ENCODE measurements at places on chromosomes 6 and 20. TPM values are rescaled to one million over a fixed set of nuclear protein-coding genes. Genes with fewer than 3 reads are reported as not detected.

The DACT2 gene
- total RNA-seq = not detected

The RNF182 gene
- 17.0 TPM for total RNA-seq

The SGK2 gene
- not detected for total RNA-seq

The PNLDC1 gene
- not detected for total RNA-seq

The CAPN11 gene
- total RNA-seq = not detected

The SLC17A1 gene
- not detected for total RNA-seq

The SLC22A7 gene
- not detected for total RNA-seq

The FERMT1 gene
- 6.4 TPM for total RNA-seq

The PTK7 gene
- total RNA-seq = 66.4 TPM

The FAM135A gene
- 10.3 TPM for total RNA-seq

The LST1 gene
- total RNA-seq = not detected

The SPEF1 gene
- not detected for total RNA-seq

The MLIP gene
- total RNA-seq = not detected

The LHFPL5 gene
- not detected for total RNA-seq

The TGIF2 gene
- 14.6 TPM for total RNA-seq
